ENCODE measurements at places on chromosomes 4 and X.

- DNase-seq = no peak
These were observed 47.9 kb upstream of the PLAC1 start for GRCh38 chrX:134706138-134706537.

DNA sequence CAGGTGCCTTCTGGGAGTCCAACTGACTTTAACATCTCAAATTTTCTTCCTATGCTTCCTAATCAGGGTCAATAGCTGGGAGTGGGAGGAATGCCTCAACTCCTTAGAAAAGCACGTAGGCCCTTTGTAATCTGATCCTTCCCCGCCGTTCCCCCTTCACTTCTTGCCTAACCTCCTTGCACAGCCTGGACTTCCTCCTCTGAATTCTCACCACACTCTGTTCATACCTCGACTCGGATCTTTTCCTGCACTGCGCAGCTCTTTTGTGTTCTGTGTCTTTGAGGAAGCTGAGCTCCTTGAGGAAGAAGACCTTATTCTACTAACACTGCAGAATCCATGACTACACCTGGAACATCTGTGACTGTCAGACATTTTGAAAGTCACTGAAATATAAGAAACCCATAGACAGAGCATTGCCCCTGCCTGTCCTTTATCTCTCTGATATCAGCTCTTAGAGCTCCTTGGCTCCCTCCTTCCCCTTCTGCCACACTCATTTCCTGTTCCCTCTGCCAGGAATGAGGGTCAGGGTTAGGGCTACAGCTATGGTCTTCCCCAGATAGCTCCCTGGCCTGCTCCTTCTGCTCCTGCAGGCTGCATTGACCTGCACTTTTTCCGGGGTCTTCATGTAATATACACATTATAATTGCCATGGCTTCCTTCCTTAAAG, 140.2 kb upstream of the LDB2 start:
- DNase-seq = no peak

GRCh38 chrX:115912372-115912897, 258.1 kb upstream of the AGTR2 start:
- no peak for DNase-seq

DNA sequence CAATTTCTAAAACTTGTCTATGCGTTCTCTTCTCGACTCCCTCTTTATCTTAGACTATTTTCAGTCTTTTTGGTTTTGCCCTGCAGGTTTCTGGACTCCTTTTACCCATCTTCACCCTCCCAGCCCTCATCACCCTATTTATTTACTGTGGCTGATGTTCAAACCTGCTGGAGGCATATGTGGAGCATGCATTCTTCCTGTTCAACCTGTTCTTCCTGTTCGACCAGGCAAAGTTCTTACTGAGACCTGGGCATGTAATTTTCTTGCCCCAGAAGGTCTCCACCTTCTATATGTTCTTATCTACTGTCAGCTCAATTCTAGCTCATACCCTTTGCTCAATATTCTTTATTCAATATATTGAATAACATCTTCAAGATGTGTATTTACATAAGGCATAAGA, 69.4 kb upstream of the AGA start:
- DNase-seq = no peak

Measured in fibroblast of gingiva (primary cell).